ENCODE measurements at places on chromosomes 2 and 18.

DNA sequence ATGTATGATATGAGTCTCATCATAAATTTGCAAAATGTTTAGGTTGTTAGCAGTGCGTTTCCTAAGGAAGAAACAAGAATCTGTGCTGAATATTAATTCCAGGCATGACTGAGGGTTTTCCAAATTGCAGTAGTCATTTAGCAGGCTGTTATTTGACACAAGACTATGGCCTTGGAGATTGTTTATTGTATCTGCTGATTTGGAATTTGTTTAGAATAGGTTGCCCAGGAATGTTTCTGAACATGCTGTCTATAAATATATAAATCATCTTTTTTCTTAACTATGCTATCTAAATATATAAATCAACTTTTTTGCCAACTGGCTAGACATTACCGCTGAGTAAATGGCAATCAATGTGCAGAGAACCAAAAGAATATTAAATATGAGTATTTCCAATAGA, 90.9 kb downstream of the DOK6 start:
- no peak for DNase-seq
- no peaks in the 10 kb centered on the region for H3K36me3 ChIP-seq

GRCh38 chr2:146916914-146917313, 927.9 kb upstream of the ACVR2A start:
- H3K27me3 ChIP-seq = no peaks in the 10 kb centered on the region
- H3K36me3 ChIP-seq = no peaks in the 10 kb centered on the region
- H3K27ac ChIP-seq = no peak overlapping the region
- no peak for DNase-seq
- H3K4me3 ChIP-seq = no peak overlapping the region

GRCh38 chr2:232547991-232548390, 2.4 kb downstream of the TIGD1 start:
- DNase-seq = no peak
- no peak overlapping the region for H3K4me3 ChIP-seq
- H3K4me1 ChIP-seq = peaks cover 46% of the 10 kb centered on the region
- H3K36me3 ChIP-seq = no peaks in the 10 kb centered on the region

DNA sequence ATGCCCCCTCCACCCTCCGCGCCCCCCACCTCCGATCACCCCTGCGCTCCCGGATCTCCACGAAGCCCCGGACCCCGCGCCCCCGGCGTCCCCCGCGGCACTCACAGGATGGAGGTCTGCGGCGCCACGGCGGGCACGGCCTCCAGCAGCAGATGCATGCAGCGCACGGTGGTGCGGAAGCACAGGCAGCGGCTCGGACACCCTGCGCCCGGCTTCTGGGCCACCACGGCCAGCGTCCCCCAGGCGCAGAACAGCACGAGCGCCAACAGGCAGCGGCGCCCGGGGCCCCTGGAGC, 217 bp downstream of the PXDN start:
- peaks cover 35% of the 10 kb centered on the region for H3K4me1 ChIP-seq
- H3K4me3 ChIP-seq = peak overlapping the region; percentile 66
- H3K27me3 ChIP-seq = peaks cover 56% of the 10 kb centered on the region
- no peak for DNase-seq

Measured in stomach (tissue), 19 donors.